ENCODE measurements at places on chromosomes 5 and 9.

GRCh38 chr5:41537581-41537980 is 27.2 kb upstream of the PLCXD3 start:
- no peak for DNase-seq

DNA sequence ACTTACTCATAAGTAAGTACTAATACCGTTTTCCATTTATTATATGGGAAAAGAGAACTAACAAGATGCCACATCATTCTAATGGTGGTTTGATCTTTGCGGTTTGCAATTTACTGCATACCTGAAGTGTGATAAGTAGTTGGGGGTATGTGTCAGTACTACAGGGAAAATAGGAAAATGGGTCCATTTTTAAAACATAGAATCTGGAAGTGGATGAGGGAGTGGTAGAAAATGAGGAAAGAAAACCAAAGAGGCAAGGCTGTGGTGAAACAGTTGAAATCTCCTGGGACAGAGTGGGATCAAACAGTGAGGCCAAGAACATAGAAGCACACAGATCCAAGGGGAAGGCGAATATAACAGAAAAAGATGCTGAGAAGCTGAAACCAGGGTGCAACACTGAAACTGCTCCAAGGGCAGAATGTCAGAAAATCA is 6.7 kb downstream of the ADAMTSL1 start:
- DNase-seq = no peak

DNA sequence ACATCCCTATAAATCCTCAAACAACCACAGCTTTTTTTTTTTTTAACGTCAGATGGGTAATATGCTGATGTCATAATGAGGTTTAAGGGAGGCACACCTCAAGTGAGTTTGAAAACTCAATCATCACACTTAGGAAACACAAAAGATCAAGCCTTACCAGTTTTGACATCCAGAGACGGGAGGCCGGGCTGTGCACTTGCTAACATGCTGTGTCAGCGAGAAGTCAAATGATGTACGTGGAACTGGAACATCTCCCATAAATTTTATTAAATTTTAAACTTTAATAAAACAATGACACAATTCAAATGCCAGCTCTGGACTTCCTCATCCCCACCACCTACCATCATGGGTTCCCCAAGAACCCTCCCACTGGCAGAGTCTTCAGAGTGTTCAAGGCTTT is 117.6 kb downstream of the C5orf15 start:
- no peak for DNase-seq

GRCh38 chr9:93711002-93711401 is 134.6 kb downstream of the PHF2 start:
- DNase-seq = no peak

DNA sequence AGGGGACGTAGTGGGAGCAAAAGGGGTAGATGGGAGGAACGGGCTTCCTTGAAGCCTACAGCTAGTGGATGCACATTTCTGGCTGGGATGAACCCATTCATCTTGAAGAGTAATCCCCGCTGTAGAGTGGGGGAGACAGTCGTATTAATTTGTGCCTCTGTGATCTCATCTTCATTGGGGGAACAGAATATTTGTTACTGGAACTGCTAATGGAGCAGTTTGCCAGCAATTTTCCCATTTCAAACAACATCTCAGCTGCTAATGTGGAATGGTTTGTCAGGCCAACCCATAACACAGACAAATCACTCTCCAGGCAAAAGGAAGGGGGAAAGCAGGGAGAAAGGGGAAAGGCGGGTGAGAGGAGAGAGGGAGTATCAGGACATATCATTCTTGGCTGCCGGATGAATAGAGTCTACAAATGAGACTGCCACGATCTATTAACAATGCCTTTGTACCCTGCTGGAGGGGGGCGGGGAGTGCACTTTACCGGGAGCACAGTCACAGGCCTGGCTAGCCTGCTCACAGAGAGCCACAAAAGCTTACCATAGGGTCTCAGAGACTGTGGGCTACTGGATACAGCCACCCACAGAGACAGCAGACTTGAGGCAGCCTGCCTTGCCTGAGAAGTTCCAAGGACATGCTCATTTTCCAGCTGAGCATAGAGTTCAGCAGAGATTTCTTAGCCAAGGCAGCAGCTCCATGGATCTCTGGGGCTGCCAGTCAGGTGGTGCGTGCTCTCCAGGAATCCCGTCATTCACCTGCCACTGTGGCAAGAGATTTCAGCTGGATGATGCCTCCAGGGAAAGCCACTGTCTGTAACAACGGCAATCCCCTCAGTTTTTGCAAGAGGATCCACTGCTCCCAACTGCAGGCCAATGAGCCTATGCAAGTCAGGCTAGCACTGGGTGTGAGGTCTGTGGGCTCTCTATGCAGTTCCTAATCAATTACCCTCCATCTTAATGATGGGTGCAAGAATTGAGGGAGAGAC is 217.7 kb upstream of the PANK3 start:
- DNase-seq = no peak

All from activated naive CD8-positive, alpha-beta T cell treated with anti-CD3 and anti-CD28 coated beads for 36 hours (primary cell).